Stimulated activated CD8-positive, alpha-beta memory T cell treated with anti-CD3 and anti-CD28 coated beads, Interleukin-2, amount 100 ng/mL, for 48 hours (primary cell): ENCODE measurements at places on chromosomes 3 and 15.

DNA sequence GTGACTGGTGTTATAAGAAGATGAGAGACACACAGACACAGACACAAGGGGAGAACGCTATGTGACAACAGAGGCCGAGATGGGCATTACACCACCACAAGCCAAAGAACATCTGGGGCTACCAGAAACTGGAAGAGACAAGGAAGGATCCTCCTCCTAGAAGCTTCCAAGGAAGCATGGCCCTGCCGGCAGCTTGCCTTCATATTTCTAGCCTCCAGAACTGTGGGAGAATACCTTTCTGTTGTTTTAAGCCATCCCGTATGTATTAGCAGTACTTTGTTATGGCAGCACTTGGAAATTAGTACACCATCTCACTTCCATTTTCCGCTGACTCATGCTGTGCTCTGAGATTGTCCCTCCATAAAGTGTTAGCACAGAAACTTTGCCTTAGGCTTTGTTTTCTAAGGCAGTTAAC, 38.7 kb upstream of the CA12 start:
- DNase-seq, result no peak

- DNase-seq, result no peak
Measured at GRCh38 chr3:140508550-140508949, 169.3 kb upstream of the TRIM42 start.

GRCh38 chr3:149581681-149582370, 76.0 kb downstream of the WWTR1 start:
- DNase-seq, result no peak

DNA sequence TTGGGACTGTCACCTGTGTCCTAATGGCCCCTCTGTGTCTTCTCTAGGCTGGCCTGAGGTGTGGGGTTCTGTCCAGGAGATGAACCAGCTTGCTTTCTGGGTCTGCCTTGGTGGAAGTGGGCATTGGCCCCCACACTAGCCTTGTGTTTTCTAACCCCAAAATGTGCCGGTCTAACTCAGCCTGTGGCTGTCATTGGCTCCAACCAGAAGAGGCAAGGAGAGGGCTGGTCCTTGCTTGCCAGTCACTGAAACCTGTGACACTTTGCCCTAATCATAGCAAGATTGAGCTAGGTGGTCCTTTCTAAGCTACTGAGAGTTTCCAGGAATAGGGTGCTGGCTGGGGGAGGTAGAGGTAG, 2.2 kb downstream of the C15orf39 start:
- no peak for DNase-seq

DNA sequence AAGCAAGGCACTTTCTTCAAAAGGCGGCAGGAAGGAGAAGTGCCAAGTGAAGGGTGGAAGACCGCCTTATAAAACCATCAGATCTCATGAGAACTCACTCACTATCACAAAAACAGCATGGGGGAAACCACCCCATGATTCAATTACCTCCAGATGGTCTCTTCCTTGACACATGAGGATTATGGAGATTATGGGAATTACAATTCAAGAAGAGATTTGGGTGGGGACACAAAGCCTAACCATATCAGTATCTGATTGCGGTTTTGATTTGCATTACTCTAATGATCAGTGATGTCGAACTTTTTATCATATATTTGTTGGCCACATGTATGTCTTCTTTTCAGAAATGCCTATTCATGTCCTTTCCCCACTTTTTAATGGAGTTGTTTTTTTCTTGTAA, 549.3 kb upstream of the IL12A start:
- no peak for DNase-seq

- no peak for DNase-seq
Measured at GRCh38 chr15:48992096-48992495, 28.4 kb upstream of the SHC4 start.

- no peak for DNase-seq
Measured at GRCh38 chr15:39074341-39074985, 506.4 kb upstream of the THBS1 start.

GRCh38 chr3:175447521-175447920, 588.4 kb downstream of the NAALADL2 start:
- no peak for DNase-seq

GRCh38 chr3:63841704-63842103, 21.9 kb downstream of the THOC7 start:
- no peak for DNase-seq

GRCh38 chr3:141063831-141064230, 12.7 kb downstream of the SPSB4 start:
- no peak for DNase-seq

GRCh38 chr3:107272885-107273284, 104.4 kb upstream of the CCDC54 start:
- no peak for DNase-seq

DNA sequence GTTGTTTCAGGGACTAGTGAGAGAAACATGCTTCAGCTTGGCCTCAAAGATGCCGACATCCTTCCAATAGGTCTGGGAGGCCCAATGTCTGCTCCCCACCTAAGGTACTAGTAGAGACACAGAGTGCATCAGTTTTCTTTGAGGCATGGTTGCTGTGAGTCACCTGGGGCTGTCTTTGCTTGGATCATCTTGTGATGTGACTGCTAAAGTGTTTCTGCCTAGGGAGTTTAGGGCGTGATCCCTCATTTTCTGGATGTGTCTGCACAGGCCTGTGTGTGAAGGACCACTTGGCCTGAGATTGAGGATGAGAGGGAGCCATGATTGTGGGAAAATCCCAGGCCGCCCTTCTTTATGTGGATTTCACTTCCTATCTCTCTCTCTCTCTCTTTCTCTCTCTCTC, 4.8 kb downstream of the GASK1A start:
- no peak for DNase-seq

DNA sequence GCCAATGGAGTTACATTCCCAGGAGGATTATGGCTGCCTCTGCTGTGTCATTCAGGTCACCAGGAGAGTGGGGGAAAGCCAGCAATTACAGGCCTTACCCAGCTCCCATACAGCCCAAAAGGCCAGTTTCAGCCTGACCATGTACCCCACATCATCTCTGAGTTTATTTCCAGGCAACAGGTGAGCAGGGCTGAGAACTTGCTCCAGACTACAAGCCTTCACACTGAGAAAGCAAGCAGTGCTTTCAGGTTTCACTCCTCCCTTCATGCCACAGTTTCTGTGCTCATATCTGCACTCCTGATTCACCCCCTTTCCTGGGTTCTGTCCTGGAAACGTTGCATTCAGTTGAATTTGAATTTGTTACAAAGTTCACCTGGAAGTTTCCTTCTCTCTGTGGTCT, 68.1 kb upstream of the ABI3BP start:
- DNase-seq, result no peak

GRCh38 chr3:135161425-135161824, 366.4 kb downstream of the EPHB1 start:
- no peak for DNase-seq

DNA sequence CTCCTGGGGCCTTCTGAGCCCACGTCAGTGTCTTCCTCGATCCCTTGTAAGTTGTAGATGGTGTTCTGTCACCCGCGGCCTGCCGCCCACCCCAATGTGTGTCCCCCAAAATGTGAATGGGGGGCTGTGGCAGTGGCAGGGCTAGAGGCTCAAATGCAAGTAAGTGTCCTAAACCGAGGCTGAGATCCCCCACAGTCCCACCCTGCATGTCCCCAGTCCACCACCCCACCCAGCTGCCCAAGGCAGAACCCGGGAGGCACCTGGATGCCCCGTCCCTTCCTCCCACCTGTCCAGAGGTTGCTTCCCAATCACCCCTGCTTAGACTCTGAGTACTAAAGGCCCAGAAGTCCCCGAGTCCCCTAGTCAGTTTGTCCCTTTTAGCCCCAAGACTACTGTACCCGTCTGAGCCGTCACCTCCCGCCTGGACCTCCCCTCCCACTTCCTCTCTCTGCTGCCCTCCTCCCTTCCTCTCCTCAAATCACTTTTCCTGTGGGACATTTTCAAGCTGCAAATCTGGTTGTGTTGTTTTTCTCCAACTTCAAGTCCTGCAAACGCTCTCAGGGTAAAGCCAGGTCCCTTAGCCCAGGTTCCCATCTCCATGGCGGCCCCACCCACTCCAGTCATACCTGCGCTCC, 11.8 kb upstream of the PLXND1 start:
- DNase-seq, result no peak

GRCh38 chr3:100811779-100812507, 102.6 kb downstream of the TFG start:
- no peak for DNase-seq

- no peak for DNase-seq
Measured at GRCh38 chr3:103657756-103658155, 1222.9 kb downstream of the ZPLD1 start.

DNA sequence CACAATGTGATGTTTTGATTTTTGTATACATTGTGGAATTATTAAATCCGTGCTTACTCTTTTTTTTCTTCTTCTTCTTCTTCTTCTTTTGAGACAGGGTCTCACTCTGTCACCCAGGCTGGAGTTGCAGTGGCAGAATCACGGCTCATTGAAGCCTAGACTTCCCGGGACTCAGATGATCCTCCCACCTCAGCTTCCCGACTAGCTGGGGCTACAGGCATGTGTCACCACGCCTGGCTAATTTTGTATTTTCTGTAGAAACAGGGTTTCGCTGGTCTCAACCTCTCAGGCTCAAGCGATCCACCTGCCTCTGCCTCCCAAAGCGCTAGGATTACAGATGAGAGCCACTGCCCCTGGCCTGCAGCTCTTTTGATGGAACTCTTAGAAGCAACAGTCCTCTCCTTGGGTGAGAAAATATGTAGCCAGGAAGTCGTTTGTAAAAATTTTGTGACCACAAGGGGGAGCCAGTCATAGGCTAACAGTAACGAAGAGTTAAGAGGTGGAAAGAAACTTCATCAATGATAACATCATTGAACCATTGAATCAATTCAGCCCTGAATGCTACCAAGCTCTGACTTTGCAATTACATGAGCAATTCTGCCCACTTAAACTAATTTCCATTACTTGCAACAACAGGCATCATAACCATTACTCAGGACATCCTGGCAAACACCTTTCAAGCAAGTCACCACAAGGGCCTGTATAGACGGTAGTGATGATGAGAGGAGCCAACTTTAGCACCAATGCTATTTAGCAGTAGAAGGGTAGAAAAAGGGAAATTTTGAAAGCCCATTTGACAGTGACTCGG, 16.7 kb upstream of the CMTM7 start:
- DNase-seq, result peak; percentile 18

- no peak for DNase-seq
Measured at GRCh38 chr15:63192619-63193206, 3.3 kb downstream of the RAB8B start.

DNA sequence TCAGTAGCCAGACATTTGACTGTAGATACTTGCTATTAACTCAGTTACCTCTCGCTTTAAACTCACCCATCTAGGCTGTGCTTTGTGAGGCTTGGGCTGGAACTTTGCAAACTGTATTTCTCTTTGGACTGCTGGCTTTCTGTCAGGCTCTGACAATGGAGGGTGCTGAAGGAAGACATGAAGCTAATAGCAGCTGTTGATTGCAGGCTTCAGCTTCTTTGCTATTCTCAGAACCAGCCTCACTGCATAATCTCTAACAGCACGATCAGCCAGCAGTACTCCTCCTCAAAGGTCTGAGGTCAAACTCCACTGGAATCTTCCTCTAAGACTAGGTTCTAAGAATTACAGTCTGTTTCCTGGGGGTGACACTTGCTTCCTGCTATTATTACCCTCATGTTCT, 295.6 kb downstream of the ZBBX start:
- DNase-seq, result no peak

DNA sequence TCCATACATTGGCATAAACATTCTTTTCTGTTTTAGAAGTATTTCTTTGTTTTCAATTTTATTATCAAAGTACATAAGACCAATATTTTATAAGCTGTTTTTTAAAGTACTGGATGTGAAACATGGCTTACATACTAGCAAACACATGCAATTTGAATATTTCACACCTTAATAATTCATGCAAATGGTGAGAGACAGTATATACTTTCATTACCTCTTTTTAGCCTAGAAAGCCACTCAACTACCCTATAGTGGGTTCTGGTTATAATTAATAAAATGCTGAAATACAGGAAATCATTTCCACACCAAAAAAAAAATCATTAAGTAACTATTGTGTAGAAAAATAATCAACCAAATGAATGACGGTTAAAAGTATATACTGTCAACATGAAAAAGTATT, 38.5 kb upstream of the MELTF start:
- no peak for DNase-seq

DNA sequence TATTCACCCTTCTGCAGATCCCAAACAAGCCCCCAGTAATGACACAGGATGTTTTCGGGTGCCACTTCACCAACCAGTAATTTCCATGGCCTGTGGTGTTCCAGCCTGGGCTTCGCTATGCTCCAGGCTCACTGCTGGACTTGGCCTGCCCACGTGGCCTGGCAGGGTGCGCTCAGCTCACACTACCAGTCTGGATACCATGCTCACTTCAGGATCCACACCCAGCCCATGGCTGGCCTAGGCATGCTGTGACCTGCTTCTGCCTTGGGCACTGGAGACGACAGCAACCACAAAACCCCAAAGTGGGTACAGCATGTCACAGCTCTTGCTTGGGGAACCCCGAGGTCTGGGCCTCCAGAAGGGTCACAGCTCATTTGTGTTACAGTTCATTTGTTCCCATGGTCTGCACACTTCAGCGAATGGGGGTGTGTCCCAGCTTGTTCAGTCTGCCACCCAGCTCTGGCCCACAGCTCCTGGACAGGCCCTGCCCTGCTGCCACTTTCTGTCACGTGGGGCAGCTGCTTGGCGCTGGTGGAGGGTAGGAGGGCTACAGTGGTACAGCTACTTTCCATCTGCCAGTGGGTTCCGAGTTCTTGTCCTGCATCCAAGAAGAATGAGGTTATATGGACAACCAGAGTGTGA, 650.8 kb downstream of the MCTP2 start:
- no peak for DNase-seq

- DNase-seq, result no peak
Measured at GRCh38 chr15:98689431-98689861, 41.1 kb downstream of the IGF1R start.

DNA sequence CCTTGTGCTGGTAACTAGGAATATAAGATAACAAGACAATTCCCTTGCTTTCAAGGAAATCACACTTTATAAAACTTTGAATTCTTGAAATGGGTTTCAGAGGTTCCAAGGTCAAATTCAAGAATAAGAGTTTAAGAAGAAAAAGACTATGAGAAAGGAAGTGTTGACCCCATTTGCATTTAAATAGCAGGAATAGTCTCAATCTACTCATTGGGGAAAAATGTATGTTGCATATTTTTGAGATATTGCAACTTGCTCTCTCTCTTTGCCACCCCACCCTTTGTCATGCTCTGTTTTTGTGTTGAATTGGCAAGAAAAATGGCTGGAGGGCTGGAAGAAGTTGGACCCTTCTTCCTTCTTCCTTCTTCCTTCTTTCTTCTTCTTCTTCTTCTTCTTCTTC, 699.2 kb downstream of the TUSC7 start:
- no peak for DNase-seq

GRCh38 chr3:82927309-82928253, 1166.1 kb upstream of the GBE1 start:
- no peak for DNase-seq

DNA sequence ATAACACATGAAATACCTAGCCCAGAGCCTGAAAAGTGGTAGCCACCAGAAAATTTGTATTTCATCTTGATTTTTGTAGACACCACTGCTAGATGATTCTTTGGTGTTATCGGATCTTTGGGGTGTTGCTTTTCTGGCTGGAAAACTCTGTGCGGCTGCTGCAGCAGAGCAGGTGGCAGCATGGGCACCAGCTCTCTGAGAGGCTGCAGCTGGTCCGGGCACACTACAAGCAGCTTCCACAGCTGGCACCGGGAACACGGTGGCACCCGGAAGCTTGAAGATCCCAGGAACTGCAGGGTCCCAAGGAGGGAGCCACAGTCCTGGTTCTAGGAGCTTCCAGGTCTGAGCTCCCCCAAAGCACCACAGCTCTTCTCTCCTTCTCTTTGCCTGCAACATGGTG, 211.7 kb upstream of the MLF1 start:
- no peak for DNase-seq

GRCh38 chr3:15576475-15576874, 24.9 kb downstream of the HACL1 start:
- DNase-seq, result no peak
